ENCODE measurements at places on chromosomes 6 and 20.

DNA sequence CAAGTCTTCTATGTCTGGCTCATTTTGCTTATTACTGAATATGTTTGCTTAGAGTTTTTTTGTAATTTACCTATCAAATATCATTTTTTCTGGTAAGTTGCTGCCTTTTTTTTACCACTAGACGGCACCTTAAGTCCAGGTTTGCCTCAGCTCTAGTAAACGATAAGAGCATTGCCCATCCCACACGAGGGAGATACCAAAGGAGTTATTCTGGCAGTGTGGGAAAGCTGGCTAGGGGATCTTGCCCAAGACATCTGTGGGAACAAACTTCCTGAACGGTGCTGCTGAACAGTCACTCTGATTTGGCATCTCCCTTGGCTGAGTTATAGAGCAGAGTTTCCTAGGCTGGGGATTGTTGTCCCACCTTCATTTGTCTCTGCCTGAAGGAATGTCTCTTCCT lies 306.4 kb downstream of the COL12A1 start:
- peak; percentile 18 for DNase-seq

DNA sequence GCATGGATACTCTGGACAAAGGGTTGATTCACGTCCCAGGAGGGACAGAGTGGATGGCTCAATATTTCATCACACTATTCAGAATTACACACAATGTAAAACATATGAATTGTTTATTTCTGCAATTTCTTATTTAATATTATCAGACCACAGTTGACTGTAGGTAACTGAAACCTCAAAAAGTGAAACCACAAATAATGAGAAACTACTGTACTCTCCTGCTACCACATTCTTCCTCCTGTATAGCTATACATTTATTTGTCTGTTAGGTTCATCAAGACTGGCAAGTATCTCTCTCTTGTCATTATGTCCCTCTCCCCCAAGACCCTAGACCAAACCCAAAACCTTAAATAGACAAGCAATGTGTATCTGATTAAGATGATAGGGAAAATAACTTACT lies 60.0 kb downstream of the SYCP2 start:
- DNase-seq: peak; percentile 3

DNA sequence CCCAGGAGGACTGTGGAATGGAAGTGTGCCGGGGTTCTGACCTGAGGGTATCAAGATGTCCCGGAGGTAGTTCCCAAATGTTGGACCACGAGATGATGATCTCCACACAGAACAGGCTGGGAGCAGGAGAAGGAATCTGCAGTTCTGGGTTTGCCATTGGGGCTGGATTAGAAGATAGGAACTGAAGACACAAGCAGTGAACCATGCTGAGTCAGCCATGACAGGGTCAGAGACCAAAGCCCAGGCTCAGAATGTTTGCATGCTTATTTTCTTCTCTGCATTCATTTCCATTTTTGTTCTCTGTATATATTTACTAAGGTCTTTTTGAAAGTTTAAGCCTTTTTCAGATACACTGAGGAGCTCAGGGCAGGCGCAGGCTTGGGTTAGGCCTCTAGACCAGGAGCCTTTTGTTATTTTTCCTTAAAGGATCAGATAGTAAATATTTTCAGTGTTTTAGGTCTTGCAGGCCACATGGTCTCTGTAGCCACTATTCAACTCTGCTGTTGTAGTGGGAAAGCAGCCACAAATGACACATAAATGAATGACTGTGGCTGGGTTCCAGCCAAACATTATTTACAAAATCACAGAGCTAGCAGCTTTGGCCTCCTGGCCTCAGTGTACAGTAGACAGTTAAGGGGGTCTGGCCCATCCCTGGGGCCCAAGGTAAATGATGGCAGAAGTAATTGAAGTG lies 28.5 kb downstream of the SLC35D3 start:
- no peak for DNase-seq

DNA sequence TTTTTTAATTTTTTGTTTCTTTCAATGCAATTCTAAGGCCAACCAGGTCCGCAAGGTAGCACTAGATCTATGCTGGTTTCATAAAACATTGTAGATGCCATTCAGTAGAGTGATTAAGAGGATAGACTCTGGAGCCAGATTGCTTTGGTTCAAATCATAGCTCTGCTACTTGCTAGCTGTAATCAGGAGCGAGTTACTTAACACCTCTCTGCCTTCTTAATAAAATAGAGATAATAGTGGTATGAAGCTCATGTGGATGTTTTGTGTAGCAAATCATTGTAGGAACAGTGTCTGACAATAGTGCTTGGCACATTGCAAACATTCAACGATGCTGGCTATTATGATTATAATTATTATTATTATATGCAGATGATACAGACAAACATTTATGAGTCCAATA lies 164.9 kb downstream of the LAMA2 start:
- no peak for DNase-seq

GRCh38 chr6:33696548-33697518 lies 14.7 kb downstream of the UQCC2 start:
- peak; percentile 26 for DNase-seq

DNA sequence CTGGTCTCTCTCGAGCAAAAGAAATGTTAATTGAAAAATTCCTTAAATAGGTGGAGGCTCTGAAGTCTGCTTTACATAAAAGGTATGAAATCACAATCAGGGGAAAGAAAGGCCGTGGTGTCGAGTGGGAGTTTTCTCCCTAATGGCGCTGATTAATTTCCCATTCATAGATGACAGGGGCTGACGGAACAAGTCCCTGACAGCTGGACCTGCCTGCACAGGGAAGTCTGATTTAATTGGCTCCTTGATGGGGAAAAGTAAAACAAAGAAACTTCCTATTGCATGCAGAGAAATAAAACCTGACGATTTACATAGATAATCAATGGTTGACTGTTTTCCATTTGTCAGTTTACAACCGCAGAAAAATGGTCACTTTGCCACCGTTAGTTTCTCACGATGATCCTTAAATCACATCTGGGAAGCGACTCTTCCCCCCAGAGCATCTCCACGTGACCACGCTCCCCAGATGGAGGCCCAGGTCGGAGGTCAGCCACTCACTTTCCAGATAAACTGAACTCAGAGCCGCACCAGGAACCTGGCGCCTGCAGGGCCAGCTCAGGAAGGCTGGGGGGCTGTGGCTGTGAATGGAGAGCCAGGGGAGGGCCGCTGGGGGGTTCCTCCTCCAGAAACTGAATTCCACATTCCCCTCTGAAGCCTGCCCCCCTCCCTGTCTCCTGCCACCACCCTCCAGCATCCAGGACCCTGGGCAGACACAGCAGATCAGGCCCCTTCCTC lies 55.3 kb downstream of the DLL1 start:
- DNase-seq: no peak

- DNase-seq: peak; percentile 75
These were observed 185.6 kb downstream of the TSHZ2 start for GRCh38 chr20:53157443-53158408.

DNA sequence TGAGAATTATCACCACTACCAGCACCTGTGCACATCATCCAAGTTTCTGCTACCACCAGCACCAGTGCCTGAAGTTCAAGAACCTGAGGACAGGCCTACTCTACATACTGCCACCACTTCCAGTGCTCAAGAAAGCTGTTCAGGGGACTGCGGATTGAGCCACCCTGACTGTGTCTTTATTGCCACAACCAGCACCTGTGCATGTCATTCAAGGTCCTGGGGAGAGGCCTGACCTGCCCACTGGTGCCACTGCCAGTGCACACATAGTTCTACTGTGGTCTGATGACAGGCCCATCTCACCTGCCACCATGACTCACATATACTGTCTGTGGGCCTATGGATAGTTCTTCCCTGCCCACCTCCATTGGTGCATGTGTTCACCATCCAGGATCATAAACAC lies 559.4 kb downstream of the COL12A1 start:
- DNase-seq: no peak

GRCh38 chr20:53480913-53481312 lies 112.7 kb downstream of the ZNF217 start:
- DNase-seq: no peak

DNA sequence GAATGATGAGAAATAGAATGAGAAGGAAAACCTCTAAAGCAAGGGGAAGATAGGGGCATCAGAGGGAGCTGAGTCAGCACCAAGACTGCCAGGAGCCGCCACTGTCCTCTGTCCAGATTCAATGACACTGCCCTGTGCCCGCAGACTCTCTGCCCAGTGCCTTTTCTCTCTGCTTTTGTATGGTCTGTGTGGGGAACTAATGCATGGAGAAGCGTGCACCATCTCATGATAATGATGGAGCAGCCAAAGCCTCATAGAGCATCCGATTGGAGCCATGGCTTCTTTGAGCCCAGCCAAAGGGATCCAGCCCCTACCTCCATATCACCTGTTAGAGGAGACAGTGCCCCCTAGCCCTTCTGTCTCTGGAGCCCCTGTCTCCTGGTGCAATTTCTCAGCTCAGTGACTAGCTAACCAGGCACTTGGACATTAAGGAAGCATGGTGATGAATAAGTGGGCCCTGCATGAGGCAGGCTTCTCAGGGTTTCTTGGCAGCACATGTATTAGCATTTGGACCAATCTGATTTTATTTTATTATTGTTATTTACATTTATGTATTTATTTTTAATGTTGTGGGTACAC lies 6.5 kb upstream of the PFDN4 start:
- DNase-seq: no peak

- DNase-seq: no peak
These were observed 43.9 kb downstream of the PLCB1 start for GRCh38 chr20:8175741-8176675.

- no peak for DNase-seq
These were observed 5.8 kb downstream of the TNFRSF21 start for GRCh38 chr6:47303861-47304260.

DNA sequence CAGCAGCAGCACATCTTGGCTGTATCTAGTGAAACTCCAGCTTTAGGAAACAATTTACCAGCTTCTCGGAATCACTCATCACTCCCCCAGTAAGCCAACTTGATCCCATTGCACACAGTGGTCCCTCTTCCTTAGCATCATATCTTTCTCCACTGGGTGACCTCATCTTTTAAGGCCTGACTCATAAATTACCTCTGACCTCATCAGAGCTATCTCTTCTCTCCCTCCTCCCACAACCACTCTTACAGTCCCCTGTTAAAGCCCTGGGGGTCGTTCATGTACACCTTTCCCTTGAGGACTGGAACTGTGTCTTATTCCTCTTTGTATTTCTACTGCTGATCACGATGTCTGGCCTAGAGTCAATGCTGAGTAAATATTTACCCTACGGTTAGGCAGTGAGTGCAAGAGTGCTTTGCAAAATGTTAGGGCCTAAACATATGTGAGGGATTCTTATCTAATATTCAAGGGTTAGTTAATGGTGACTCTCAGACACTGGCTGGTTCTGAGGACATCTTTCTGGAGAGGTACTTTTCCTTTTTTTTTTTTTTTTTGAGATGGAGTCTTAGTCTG lies 187.2 kb downstream of the LRFN2 start:
- no peak for DNase-seq

DNA sequence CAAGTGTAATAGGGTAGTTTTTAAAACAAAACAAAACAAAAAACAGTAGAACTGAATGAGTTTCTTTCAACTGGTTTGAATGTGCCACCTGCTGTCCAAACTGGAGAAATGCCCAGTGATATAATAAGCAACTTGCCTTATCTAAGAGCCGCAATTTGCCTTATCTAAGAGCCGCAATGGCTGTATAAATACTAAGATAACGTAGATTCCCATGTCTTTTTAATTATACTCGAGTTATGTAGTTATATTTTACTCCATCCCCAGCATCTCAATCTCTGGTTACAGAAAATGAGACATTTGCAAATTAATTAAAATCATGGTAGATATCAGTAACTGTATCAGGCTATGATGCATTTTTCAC lies 67.2 kb downstream of the RPP40 start:
- DNase-seq: peak; percentile 65

DNA sequence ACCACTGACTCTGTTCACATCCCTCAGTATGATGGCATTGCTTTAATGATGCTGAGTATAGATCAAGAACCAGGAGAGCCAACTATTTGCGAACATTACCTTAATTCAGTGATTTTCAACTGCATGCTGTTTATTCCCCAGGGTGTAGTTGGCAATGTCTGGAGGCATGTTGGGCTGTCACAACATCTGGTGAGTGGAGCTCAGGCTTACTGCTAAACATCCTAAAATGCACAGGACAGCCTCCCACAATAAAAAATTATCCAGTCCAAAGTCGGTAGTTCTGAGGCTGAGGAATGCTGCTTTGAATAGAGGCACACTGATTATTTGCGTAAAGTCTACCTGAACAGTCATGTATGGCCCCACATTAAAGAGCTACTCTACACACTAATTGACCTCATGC lies 94.8 kb upstream of the OPRM1 start:
- no peak for DNase-seq

DNA sequence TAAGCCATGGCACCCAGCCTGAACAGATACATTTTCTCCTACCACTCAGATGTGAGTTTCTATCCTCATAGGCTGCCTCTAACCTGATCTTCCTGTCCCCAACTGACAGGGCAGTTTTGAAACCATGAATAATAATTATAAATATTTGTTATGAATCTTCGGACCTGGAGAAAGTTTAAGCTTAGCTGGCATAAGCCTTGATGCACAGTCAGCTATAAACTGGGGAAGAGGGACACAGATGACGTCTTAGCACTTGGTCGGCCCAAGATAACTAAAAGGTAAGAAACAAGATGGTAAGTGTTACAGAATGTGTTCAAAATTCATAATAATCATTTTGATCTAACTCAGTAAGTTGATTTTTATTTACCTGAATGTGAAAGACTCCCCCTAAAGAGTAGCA lies 8.1 kb downstream of the ZKSCAN4 start:
- no peak for DNase-seq

Data from NB4 (cell line).